Stimulated activated CD4-positive, alpha-beta T cell treated with anti-CD3 and anti-CD28 coated beads, TNF-alpha, amount 100 ng/mL, for 48 hours (primary cell): ENCODE measurements at places on chromosomes 7 and 10.
A peak's percentile ranks its signal among the peaks of the same experiment; 100 is the strongest.

DNA sequence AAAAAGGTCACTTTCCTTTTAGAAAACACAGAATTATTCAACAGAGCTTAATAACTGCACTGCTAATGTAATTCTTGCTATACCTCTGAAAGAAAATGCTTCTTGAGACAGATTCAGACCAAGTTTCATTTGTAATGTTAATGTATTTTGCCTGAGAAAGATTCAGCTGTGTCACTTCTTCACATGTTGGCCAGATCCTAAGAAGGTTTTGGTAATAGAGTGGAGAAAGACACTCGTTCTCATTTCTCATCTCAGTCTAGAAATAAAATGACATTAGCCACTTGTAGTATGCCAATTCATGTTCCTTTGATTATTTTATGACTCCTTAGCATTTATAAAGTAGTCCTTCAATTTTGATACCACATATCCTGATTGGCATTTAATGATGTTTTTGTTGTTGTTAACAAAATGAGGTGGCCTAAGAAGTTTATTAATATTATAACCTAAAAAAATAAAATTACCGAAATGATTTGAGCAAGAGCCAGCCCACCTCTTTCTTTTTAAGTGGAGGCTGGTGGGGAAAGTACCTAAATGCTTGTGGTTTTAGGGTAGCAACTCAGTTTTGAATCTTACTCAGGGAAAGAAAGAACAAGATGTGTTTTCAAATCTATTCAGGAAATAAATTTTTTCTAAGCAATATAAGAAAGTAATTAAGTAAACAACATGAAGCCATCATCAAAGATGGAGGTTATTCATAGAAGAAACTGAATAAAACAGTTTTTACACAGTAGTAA, 16.4 kb upstream of the ELAPOR2 start:
- DNase-seq, result no peak

GRCh38 chr7:601595-602340, 82.1 kb upstream of the PDGFA start:
- DNase-seq, result peak; percentile 94

- no peak for DNase-seq
Measured at GRCh38 chr10:31051703-31052102, 20.0 kb upstream of the ZNF438 start.

DNA sequence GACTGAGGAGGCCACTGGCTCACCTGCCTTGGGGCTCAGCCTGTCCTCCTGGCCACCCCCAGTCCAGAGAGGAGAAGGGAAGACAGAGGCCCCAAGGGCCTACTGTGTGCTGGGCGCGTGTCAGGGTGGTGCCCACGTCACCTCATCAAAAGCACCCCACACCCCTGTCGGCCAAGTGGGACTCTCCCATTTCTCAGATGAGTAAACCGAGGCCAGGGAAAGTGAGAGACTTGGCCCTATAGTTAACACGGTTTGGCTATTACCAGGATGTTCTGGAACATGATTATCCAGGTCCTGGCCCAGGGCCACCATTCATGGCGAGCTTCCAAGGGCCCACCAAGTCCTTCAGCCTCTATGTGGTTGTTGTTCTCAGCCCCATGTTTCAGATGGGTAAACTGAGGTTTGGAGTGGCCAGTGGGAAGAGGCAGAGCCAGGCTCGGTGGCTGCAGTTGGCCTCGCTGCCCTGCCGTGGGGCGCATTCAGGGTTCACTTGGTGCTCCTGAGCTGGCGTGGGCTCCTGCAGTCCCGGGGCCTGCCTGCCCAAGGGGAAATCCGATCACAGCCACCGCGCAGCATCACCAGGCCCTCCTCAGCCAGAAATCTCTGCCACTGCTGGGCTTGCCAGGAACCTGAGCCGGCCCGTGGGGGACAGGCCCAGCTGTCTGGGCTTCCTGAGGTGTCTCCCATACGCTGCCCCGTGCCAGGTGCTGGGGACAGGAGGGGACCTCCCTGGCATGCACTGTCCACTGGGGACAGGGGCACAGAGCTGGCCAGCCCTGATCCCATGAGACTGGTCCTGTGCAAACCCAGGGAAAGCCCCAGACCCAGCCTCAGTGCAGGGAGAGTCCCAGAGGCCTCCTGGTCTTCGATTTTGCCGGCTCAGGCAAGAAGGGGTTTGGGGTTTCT, 117.7 kb upstream of the TNRC18 start:
- no peak for DNase-seq

- no peak for DNase-seq
Measured at GRCh38 chr7:150909200-150909995, 57.1 kb downstream of the AOC1 start.

DNA sequence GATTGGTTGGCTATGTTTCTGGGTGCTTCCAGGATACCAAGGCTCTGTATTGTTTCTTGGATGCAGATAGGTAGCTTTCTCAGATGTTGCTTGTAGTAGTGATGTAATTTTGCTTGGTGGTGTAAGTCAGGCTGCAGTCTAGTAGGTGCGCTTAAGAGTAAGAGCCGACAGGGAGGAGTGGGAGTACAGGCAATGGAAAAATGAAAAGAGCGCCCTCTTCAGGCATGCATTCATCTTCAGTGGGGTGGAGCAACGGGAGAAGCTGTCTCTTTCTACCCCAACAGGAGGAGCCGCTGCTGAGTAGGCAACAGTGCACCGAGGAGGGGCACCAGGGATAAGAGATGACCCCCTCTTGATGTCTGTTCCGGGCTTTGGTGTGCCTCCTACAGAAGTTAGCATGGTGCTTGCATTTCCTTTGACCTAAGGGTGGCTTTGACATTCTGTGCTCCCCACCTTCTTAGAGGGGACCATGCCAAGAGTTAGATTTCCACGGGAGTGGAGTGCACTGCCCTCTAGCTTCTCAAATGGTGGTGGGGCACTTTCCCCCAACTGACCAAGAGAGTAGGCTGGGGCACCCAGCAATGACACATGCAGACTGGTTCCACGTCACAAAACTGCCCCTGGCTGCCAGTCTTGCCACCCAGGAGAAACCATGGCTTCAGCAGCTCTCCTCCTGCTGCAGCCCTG, 56.1 kb downstream of the ZNF783 start:
- no peak for DNase-seq
